NCI-H1930 (cell line): ENCODE measurements at places on chromosomes 5 and 9.

DNA sequence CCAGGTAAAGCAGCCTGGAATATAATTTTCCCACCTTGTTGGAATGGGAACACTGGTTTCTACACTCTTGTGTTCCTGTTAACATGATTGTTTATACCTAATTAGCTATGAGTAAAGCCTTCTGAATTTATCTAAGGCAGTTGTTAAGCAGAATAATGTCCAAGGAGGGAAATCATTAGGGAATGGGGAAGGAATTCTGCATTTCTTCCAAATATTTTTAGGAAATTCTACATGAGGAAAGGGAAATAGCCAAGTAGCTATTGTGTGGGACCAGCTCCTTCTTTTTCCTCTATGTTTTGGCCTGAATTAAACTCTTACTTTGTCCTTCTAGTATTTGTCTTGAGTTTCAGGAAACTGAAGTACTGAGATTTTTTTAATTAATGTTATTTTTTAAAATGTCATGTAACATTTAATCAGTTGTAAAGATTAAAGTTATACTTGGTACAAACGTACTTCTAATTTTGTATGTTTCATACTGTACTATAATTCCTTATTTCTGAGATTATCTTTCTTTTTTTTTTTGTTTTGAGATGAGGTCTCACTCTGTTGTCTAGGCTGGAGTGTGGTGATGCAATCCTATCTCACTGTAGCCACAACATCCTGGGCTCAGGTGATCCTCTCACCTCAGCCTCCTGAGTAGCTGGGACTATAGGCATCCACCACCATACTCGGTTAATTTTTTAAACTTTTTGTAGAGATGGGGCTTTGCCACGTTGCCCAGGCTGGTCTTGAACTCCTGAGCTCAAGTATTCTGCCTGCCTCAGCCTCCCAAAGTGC, 28.5 kb downstream of the ANKDD1B start:
- DNase-seq: no peak

DNA sequence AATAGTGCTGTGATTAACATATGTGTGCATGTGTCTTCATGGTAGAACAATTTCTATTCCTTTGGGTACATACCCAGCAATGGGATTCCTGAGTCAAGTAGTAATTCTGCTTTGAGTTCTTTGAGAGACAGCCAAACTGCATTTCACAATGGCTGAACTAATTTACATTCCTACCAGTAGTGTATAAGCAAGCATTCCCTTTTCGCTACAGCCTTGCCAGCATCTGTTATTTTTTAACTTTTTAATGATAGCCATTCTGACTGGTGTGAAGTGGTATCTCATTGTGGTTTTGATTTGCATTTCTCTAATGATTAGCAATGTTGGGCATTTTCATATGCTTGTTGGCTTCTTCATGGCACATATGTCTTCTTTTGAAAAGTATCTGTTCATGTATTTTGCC, 308.5 kb downstream of the ARRDC3 start:
- no peak for DNase-seq

GRCh38 chr5:39076757-39077728, 2.8 kb upstream of the RICTOR start:
- no peak for DNase-seq

DNA sequence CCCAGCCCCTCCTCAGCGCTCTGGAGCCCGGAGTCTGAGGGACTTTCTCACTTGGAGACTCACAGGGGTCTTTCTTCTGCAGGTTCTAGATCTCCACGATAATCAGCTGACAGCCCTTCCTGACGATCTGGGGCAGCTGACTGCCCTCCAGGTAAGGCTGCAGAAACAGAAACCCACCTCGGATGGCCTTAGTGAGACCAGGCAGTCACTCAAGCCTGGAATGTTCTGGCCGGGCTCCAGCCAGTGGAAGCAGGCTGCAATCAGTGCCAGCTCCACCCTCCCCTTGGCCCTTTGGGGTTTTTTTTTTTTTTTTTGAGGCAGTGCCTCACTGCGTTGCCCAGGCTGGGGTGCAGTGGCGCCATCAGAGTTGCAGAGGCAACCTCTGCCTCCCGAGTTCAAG, 7.6 kb downstream of the LRSAM1 start:
- DNase-seq: no peak

DNA sequence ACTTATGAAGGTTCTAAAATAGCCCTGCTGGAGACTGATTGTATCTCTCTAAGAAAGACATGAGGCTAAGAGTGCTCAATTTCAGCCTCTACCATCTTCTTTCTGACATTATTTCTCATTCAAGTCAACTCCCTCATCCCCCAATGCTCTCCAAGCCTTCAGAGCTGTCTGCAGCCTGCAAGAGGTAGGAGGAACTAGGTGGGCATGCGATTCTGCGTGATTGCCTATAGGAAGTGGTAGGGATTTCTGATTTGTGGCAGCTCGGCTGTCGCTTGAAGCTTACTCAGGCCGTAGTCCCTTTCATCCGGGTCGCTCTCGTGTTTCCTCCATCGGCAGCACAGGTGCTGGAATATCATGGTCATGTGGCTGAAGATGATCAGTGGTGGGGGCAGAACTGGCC, 138.1 kb upstream of the KLF9 start:
- DNase-seq: no peak

GRCh38 chr5:117859176-117859575, 1129.2 kb downstream of the DTWD2 start:
- no peak for DNase-seq

- DNase-seq: no peak
Measured at GRCh38 chr5:64144425-64145215, 21.0 kb upstream of the RNF180 start.

DNA sequence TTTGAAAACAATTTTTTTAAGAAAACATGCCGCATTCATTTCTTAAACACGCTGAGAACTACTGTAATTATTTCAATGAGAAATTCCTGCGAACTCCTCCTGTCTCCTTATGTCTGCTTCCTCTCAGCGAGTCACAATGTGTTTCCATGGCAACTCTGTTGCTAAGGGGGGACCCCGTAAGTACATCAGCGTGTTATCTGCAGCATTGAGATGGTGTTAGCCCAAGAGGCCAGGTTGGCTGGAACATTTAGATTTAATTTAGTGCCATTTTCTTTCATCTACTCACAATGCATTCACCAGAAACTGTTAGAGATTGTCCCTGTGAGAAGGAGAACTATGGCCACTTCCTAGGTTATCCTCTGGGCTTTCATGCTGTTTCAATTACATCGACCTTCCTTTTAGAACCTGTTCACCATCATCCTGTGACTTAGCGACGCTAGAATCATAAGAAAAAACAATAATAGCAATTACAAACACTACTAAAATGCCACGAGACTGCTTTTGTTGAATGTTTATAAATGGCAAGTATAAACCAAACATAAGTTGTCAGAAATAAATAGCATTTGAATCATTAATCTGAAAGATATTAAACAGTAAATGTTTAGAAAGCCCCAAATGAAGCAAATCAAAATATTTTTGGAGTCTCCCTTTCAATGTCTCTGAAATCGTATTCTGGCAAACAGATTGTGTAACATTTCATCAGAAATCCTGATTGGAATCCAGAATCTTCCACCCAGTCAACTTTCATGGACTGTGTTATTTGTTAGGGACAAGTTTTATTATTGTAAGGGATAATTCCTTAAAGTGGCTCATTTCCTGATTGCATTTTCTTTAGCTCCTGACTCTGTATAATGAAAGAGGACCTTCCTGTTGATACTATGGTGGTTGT, 39.7 kb upstream of the SHC3 start:
- no peak for DNase-seq

DNA sequence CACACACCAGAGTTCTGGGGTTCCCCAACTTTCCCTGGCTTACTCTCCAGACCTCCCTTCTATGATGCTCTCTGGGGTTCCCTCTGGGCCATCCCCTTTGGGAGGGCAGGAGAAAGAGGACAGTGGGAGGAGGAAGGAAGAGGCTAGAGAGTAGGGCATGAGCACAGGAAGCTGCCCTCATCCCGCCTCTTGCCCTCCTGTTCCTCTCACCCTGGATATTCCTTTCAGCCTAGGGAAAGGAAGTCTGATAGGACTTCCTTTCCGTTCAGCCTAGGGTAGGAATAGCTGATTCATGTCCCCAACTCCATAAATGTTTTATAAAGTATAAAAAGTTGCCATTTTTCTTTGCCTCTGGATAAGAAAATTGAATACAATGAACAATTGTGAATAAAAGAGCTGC, 7.4 kb downstream of the MAP1B start:
- no peak for DNase-seq

- no peak for DNase-seq
Measured at GRCh38 chr5:143386725-143387124, 16.8 kb downstream of the NR3C1 start.

DNA sequence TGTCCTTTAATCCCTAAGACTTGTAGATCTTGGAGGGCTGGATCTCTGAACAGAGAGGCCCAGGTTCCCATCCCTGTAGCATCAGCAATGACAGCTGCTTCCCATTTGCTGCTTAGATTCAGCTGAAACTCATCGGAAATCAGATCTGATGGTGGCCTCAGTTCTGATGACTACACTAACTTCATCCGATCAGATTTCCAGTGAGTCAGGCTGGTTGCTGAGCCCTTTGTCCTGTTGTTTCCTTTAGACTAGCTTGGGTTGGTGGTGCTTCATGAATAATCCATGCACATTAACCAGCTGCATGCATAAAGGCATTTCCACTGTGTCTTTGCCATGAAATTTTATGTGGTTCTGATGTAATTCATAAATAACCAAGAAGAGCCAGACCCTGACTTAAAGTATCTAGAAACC, 195.2 kb upstream of the TUT7 start:
- no peak for DNase-seq

DNA sequence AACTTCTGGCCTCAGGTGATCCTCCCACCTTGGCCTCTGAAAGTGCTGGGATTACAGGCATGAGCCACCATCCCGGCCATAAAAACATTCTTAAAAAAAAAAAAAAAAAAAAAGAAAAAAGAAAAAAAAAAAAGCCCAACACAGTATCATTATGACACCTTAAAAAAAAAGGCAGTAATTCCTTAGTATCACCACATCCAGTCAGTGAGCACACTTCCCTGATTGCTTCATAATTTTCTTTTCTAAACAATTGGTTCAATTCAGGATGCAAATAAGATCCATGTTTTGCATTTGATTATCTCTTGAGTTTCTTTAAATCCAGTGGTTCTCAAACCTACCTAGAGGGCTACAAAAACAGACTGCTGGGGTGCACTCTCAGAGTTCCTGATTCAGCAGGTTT, 182.5 kb downstream of the CDK5RAP2 start:
- no peak for DNase-seq

- no peak for DNase-seq
Measured at GRCh38 chr5:137696481-137696880, 39.4 kb downstream of the KLHL3 start.

GRCh38 chr5:150540615-150541396, 32.9 kb downstream of the NDST1 start:
- no peak for DNase-seq

DNA sequence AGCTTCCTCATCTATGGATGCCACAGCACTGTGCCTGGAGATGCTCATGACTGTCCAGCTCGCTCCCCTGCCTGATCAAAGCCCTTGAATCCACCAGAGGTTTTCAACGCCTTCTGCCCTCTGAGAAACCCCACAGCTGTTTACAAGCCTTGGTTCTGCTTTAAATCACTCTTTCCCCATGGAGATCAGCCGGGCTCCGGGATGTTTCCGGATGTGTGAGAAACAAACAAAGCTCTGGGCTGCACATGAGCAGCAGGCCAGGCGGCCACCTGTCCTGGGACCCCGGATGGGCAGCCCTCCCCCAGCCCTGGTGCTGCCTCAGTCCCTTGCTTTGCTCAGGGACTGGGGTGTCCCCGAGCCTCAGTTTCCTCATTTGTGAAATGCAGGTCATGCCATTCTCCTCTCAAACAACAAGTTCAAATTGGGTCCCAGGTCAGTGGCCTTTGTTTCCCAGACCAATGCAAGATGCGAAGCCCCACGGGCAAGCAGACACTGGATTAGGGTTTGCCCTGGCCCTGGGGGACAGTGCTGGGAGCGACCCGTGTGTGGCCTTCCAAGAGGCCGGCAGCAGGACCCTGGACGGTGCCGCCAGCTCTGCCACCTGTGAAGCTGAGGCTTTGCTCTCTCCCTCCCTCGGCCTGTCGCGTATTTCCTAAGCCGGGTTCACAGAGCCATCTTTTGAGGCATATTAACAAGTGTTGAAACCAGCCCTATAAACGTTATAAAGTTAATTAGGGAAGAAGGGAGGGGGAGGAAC, 42.4 kb upstream of the PHYKPL start:
- no peak for DNase-seq

DNA sequence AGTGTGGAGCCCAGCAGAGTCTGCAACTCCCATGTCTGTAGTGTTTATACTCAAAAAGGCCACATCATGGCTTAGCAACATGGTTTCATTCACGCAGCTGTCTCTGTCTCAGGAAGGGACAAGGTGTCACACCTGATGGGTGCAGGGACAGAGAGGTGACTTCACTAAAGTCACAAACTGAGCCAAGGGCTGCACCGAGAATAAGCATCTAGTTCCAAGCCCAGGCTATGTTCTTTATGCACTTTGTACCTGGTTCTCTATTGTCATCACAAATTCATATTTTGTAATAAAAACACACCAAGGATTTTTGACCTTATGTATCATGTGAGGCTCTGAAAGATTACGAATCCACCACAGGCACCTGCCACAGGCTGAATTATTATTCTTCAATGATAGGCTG, 64.9 kb upstream of the STK32A start:
- no peak for DNase-seq

DNA sequence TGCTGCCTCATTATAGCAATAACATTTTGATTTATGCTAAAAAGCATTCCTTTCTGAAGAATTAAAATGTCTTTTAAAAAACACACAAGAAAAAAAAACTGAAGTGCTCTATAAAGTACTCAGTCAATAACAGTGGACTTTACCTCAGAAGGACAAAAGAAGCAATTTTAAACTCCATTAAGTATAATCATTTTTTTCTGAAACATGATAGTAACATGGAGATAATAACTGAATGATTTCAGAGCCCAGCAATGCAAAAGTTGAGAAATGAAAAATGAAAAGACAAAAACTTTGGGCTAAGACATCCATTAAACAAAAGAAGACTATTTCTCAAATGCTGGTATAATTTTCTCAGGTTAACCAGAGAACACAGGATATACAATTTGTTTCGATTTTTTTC, 78.7 kb downstream of the RFX3 start:
- DNase-seq: no peak

GRCh38 chr9:120524038-120524437, 55.9 kb downstream of the CDK5RAP2 start:
- DNase-seq: no peak

- no peak for DNase-seq
Measured at GRCh38 chr5:2311851-2312250, 429.1 kb upstream of the IRX4 start.

GRCh38 chr9:37324261-37324683, 98.2 kb upstream of the GRHPR start:
- no peak for DNase-seq
